Placental pericyte (primary cell): ENCODE measurements at places on chromosomes 6 and 20. TPM values are rescaled to one million over a fixed set of nuclear protein-coding genes. Genes with fewer than 3 reads are reported as not detected.

The CASS4 gene
- total RNA-seq, result under 0.01 and 8.9 TPM in 2 replicates

The BNIP5 gene
- not detected in 2 replicates for total RNA-seq

The GDAP1L1 gene
- total RNA-seq, result not detected in 2 replicates

The NOTCH4 gene
- 0.44 and 1.1 TPM in 2 replicates for total RNA-seq

The SLC16A10 gene
- total RNA-seq, result 0.22 and 0.43 TPM in 2 replicates

The METTL24 gene
- not detected in 2 replicates for total RNA-seq

The RBM24 gene
- total RNA-seq, result 0.88 and 9.3 TPM in 2 replicates
